ENCODE measurements at places on chromosomes 11 and 22. TPM values are rescaled to one million over a fixed set of nuclear protein-coding genes. Genes with fewer than 3 reads are reported as not detected.

DYNC2H1 gene
- total RNA-seq, result 14.4 TPM

LMF2 gene
- 17.3 TPM for total RNA-seq

APOBEC3C gene
- 5.4 TPM for total RNA-seq

VSTM5 gene
- under 0.01 TPM for total RNA-seq

OR51B5 gene
- not detected for total RNA-seq

SART1 gene
- total RNA-seq, result 75.6 TPM

GUCY1A2 gene
- 0.75 TPM for total RNA-seq

MCHR1 gene
- total RNA-seq, result 6.1 TPM

CHRM1 gene
- total RNA-seq, result not detected

PRG2 gene
- 0.08 TPM for total RNA-seq

PHLDA2 gene
- 5.7 TPM for total RNA-seq

Data from smooth muscle cell of the coronary artery (primary cell).